Stimulated activated CD8-positive, alpha-beta memory T cell treated with anti-CD3 and anti-CD28 coated beads, Interleukin-4, amount 100 ng/mL, for 48 hours (primary cell): ENCODE measurements at places on chromosomes 3 and 15.

DNA sequence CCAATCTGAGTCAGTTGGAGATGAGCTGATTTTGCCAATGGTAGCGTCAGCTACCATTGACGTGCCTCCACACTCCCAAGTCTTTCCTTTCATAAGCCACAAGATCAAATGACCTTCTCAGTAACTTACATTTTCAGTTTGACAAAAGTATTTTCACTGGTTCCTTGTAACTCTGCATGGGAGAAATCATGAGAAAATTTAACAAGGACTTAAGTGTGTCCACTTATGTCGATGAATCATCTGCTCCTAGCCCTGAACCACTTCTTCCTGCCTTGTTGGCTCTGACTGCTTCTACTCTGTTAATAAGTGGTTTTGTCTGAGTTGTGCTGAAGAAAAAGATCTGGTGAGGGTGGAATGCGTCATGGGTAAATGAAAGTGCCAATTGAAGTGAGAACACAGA is 101.2 kb downstream of the NFKBIZ start:
- DNase-seq, result no peak

DNA sequence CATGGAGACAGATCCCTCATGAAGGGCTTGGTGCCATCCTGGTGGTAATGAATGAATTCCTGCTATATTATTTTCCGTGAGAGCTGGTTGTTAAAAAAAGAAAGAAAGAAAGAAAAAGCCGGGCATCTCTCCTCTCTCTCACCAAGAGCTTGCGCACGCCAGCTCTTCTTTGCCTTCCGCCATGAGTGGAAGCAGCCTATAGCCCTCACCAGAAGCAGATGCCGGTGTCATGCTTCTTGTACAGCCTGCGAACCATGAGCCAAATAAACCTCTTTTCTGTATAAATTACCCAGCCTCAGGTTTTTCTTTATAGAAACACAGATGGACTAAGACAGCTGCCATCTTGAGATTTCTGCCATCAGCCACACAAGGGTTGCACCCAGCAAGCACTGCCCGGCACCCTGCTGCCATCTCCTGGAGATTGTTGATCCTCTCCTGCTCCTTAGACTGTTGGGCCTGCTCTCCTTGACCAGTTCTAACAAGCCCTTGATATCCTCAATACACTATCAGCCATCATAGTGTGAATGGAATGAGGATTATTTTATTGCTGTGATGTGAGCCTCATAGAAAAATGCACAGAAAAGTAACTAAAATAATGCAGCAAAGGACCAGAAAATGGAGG is 3.5 kb upstream of the AHSG start:
- DNase-seq, result no peak

- peak; percentile 76 for DNase-seq
Measured at GRCh38 chr15:85618956-85619491, 175.7 kb downstream of the KLHL25 start.

- no peak for DNase-seq
Measured at GRCh38 chr3:157045238-157045850, 114.6 kb downstream of the CCNL1 start.

DNA sequence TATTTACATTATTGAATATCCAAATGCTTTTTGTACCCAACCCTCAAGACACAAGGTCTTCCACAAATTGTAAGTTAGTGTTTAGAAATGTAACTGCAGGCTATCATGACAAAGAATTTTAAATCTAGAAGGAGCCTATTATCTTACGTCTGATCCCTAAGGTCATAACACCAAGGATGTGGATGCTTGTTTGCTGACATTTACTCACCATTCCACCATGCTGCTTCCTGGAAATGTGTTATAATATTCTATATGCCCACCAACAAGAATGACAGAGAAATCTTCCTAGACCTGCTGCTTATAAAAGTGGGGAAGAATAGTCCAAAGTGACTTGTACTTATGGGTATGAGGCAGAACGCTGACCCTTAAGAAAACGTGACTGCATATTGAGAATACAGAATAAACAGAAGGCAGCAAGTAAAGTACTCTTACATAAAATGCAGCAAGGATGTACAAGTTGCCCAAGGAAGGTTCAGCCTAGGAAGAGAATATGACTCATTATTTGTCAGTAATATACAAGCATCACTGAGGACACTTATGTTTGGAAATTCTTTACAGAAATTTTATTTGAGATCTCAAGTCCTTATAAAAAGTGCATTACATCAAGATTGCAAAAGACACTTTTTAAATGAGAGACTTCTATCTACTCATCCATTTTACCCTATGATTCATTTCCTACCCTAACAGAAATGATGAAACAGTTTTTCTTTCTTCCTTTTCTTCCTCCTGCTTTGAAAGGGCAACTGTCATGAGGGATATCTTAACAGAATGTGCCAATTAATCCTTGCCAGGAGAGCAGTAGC is 59.6 kb downstream of the ESYT3 start:
- DNase-seq, result no peak

DNA sequence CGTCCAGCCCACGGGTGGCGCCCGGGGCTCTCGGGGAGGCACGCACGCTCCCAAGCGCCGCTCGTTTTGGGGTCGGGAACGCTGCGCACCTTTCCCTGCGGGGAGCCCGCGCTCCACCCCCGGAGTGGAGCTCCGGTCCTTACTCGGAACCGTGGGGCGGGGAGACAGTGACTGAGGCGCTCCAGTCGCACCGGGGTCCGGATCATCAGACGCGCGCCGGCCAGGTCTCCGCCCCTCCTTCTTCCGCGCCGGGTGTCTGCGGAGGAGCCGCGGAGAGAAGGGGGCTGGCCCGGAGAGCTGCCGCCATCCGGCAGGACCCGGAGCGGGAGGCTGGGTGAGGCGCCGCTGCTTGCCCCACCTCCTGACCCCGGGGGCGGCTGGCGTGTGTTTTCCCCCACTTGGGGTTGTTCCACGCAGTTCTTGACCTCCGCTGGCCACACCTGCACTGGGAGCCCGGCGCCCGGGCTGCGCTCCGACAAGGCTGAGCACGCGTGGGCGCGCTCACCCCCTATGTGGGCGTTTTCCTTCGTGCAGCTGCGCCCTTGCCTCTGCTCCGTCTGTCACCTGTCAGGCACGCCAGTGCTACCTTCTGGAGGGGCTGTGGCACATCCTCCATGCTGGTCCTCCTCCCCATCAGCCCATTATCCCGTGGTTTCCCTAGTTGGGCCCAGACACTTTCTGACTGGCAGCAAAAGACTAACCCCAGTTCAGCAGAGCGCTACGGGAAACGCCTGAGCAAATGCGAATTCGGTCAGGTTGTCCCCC is at the start of gene MCF2L2:
MCF2L2 (minus strand) TSS at position 173 of the 765 bp plus-strand sequence. CDS start 642 bp downstream, outside the sequence.
- DNase-seq, result peak; percentile 84

DNA sequence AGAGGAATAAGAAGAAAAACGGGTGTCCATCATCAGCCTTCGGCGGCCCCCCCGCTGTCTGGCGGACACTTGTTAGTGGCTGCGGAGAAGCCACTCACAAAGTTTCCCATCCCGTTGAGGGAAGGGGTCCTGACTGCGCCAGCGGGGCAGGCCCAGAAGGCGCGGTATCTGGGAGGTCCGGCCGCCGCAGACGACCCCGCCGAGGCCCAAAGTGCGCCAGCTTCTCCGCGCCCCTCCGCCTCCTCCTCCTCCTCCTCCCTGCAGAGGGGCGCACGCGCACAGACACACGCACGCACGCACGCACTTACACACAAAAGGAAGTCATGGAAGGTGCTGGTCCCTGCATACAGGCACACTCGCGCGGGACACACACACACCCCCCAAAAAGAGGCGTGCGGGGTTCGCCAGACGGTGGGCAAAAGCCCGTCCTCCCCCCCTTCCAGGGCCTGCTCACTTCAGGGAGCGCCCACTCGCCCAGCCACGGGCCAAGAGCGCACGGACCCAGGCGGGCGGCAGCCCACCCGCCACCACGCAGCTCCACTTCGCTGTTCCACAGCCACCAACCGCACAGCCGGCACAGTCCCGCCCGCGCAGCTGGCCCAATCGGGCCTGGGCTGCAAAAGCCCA is 18.0 kb downstream of the ZNF148 start:
- DNase-seq, result peak; percentile 72

DNA sequence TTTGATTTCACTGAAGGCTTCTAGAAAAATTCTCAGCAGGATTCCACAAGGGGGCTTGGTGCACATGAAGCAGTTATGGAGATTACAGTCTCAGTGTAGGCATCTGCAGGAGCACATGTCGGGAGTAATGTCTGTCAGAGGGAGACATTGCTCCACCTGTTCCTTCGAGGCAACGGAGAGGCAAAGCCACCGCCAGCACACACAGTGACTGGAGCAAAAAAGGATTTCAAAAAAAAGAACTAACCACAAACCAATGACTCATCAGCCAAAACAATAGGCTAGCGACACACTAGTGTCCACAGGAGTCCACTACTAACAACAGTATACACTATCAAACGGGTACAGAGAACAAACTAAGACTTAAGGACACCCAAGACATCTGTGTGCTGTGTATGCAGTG is 68.9 kb downstream of the NPTN start:
- DNase-seq, result no peak

DNA sequence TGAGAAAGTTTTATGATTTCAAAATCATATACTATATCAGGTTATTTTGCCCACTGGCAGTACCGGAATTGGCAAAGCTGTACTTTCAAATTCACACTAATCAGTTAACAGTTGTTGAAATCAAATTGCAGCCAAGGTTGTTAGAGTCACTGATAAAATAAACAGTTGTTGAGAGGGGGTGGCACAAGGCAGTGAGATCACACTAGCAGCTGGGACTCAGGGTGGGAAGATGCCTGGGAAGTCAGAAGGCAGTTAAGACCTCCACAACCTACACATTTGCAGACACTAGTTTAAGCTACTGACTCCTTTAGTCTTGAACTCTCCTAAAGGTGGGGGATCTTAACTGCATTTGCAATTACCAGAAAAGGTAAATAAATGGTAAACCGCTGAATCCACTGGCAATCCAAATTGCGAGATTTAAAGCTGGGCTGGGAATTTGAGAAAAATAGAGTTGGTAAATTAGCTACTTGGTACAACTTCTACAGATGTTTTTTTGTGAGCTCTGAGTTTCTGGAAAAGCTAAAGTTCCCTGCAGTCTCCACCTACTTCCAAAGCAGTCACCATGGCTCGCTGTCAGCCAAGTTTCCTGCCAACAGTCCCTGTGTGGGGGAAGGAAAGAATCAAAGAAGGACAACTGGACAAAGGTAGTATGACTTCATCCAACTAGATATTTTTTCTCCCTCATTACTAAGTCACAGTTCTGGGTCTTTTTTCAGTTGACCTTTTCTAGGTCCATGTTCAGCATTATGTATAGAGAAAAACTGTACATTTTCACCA is 105.7 kb downstream of the ZNF385D start:
- no peak for DNase-seq

- no peak for DNase-seq
Measured at GRCh38 chr3:161559177-161559998, 62.8 kb downstream of the OTOL1 start.

DNA sequence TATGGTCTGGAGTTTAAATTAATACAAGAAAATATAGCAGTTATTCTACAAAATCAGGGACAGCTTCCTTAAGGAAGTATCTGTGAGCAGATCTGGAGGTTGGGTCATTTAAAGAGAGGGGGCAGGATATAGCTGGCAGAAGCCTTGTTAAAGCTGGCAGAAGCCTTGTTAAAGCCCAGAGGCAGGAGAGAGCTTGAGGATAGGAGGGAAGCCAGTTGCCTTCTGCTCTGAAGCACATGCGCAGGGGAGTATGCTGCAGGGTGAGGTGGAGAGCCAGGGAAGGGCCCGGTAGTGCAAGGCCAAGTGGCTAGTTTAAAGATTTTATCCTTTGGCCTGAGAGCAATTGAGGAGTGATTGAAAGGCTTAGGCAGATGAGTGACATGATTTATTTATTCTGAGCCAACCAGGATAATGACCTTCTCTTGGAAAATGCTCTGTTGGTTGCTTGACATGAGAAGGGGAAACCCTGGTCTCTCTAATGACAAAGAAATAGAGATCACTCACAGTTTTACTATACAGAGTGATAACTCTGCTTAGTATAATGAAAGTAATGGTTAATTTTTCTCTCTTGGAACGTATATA is 3.9 kb downstream of the EAF1 start:
- no peak for DNase-seq

DNA sequence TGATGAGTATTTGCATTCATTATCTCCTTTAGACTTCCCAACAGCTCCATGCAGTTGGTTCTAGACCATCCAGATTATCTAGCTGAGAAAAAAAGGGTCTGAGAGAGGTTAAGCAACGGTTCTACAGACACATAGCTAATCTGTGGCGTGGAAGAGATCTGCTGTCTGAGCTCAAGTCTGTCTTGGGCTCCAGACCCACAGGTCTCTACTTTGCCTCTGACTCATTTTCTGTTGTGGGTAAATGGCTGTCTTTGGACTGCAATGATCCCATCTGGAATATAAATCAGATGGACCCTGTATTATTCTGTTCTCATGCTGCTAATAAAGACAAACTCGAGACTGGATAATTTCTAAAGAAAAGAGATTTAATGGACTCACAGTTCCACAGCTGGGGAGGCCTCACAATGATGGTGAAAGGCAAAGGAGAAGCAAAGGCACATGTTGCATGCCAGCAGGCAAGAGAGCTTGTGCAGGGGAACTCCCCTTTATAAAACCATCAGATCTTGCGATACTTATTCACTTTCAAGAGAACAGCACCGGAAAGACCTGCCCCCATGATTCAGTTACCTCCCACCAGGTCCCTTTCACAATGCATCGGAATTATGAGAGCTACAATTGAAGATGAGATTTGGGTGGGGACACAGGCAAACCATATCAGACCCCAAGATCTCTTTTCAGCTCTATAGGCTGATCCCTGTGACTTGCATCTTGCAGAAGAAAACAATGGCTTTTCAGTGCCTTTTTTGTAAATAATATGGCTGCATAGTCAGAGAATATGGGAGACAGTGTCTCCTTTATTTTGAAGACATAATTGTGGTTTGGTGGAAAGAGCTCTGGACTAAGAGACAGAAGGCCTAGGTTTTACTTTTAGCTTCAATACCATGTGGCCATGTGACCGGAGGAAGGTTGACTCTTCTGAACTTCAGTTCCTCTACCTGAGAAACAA is 24.7 kb downstream of the CEMIP start:
- peak; percentile 50 for DNase-seq

- no peak for DNase-seq
Measured at GRCh38 chr3:37571269-37571668, 290.4 kb upstream of the CTDSPL start.

DNA sequence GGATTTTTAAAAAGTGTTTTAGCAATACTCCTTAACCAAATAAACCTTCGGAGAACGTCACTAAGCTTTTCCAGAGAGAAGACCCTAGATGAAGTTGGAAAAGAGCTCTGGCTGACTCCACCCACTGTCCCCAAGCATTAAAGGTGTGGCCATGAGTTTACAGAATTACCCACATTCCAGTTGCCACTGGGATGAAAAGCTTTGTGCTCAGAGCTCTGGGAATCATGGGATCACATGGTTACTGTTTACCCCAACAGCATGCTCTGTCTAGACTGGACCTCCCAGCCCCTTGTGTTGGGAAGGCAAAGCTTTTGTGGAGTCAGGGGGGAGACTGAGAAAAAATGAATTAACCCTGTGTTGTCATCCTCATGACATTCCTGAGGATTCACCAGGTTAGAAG is 55.3 kb downstream of the CCK start:
- no peak for DNase-seq

DNA sequence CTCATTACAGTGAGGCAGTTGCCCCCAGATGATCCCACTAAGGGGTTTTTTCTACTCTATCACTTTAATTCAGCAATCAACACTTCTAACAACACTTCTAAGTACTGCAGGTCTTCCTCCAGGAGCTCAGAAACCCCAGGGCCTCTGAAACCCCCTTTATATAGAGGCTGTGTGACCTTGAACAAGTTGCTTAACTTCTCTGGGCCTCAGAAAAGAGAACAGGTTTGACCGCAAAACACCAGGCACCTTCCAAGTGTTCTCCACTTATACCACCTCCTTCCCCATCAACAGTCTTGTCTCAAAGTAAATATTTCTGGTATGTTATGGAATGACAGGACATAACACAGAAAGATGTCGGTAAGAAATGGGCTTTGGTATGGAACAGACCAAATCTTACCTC is 85.7 kb upstream of the WNT5A start:
- no peak for DNase-seq
